Mesenchymal stem cell (in vitro differentiated cells and primary cell): ENCODE measurements at places on chromosomes 5 and 9.

DNA sequence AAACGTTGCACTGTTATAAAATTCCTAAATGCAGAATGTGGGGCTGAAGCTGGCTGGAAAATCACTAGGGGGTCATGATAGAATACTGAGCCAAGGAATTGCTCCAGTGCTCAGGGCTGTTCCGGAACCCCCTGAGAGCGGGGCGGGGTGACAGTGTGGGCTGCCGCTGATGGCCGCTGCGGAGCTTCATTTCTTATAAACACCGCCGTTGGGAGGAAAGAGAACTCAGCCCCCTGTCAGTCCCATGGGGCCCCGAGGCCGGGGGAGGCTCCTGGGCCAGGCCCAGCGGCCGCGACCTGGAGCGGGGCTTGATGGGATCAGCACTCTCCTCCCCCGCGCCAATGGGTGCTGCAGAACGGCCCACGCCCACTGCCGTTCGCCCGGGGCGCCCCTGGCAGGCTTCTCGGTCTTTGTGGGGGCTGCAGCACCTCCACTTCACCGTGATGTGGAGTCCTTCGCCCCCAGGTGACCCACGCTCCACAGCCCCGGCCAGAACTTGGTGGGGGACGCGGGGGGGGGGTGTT, 5.2 kb upstream of the IRF1 start:
- DNase-seq, result peak; percentile 95

- no peak for DNase-seq
Observed at GRCh38 chr9:94946256-94946655, 219.8 kb downstream of the AOPEP start.

- DNase-seq, result no peak
Observed at GRCh38 chr5:40672425-40672824, 7.3 kb upstream of the PTGER4 start.

- peak; percentile 39 for DNase-seq
Observed at GRCh38 chr5:103013933-103014552, 105.9 kb downstream of the GIN1 start.

- DNase-seq, result peak; percentile 68
Observed at GRCh38 chr9:70506159-70506558, 91.7 kb upstream of the KLF9 start.

DNA sequence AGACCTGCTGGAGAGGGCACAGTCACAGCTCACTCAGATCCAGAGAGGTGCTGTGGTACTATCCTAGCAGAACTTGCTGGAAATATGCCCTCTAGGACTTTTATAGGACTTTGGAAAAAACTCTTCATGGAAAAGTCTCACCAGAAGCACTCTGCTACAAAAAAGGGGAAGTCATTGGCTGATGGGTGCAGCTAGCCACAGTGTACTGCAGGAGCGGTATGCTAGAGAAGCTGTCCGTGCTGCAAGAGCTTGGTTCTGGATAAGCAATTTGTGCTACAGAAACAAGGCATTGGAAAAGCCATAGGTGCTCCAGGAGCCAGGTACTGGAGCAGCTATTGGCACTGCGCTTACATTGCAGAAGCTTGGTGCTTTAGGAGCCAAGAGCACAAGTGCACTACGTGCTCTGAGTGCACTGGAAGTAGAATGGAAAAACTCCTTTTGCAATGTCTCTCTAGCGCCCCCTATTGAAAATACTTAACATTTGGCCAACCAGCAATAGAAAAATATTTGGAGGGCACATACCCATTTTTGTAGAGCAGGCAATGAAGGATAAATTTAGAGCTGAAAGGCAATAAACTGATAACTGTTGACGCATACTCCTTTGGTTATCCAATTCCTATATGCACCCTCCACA, 83.4 kb downstream of the MEGF10 start:
- no peak for DNase-seq

- no peak for DNase-seq
Observed at GRCh38 chr9:130352586-130353285, 87.2 kb downstream of the HMCN2 start.

- DNase-seq, result no peak
Observed at GRCh38 chr5:127311349-127311748, 20.8 kb downstream of the MEGF10 start.

DNA sequence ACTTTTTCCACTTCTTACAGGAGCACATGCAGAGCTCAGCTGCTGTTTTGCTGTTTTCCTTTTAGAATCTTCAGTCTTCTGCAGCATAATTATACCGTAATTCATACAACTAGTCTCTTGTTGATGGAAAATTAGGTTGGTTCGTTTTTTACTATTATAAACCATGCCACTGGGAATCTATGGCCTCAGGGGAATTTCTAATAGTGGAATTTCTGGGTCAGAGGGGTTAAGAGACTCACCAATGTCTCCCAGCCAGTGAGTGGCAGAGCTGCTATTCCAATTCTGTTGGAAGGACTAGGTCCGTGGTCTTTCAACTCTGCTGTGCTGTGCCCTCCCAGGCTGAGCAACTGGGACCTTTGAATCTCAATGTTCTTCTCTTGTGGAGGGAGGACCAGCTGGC, 282.5 kb downstream of the ZSWIM6 start:
- DNase-seq, result peak; percentile 27

GRCh38 chr5:82244151-82244550, 34.0 kb downstream of the RPS23 start:
- no peak for DNase-seq

GRCh38 chr9:72326641-72327040, 38.4 kb downstream of the ZFAND5 start:
- DNase-seq, result no peak

DNA sequence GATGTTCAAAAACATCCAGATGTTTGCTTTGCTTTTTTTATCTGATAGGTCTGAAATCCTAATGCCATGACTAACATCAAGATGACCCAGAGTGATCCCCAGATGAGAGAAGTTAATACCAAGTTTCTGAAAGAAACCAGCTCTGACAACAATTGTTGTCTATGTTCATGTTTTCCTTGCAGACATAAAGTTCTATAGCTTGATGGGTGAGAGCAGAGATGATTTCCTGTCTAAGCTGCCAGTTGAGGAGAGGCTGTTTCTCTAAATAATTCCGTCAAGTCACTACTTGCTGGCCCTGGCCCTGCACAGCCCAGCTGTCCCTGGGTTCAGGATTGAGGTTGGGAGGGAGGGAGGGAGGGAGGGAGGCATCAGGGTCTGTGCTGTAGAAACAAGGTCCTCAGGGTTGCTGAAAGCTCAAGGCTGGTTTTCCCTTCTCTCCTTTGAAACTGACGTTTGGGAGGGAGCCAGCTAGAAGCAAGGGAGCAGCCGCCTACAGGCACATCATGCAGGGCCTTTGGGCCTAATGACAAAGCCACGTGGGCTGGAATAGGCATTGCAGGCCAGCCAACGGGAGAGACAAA, 3.9 kb downstream of the SPARC start:
- DNase-seq, result peak; percentile 61

- DNase-seq, result no peak
Observed at GRCh38 chr9:126390923-126391322, 64.3 kb downstream of the MVB12B start.

DNA sequence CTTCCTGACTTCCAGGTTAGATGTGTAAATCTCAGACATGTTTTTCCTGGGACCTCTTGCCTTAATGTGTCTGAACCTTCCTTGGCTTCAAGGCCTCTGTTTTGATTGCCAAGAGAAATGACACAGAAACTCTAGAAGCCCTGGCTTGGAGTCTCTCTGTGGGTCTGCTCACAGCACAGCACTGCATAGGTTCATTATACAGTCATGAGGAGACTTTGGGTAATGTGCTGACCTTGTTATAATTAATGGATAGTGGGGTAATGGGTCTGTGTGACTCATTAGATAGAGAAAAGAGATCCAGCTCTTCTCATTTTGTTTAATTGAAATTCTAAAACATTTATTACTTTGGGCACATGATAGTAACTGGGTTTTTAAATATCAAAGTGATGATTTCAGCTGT, 175.8 kb upstream of the GLRA1 start:
- DNase-seq, result no peak
